ENCODE measurements at places on chromosomes 7 and 10.

GRCh38 chr10:132252412-132252811 is 55.3 kb downstream of the STK32C start:
- DNase-seq: no peak

DNA sequence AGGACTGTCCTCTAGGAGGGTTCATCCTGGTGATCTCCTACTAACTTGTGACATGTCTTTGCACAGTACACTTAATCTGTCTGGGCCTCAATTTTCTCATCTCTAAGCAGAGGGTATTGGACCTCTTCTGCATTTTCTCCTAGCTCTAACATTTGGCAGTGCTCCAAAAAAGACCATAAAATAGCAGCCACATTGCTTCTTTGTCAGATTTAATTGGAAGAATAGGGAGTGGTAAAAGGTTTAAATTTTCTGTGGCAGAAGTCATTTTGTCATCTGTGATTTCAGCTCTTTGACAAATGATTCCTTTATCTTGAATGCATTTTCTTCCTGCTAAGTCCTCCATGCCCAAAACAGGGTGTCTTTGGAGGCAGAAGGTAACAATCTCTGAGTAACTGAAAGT is 289.9 kb upstream of the LRGUK start:
- DNase-seq: no peak

DNA sequence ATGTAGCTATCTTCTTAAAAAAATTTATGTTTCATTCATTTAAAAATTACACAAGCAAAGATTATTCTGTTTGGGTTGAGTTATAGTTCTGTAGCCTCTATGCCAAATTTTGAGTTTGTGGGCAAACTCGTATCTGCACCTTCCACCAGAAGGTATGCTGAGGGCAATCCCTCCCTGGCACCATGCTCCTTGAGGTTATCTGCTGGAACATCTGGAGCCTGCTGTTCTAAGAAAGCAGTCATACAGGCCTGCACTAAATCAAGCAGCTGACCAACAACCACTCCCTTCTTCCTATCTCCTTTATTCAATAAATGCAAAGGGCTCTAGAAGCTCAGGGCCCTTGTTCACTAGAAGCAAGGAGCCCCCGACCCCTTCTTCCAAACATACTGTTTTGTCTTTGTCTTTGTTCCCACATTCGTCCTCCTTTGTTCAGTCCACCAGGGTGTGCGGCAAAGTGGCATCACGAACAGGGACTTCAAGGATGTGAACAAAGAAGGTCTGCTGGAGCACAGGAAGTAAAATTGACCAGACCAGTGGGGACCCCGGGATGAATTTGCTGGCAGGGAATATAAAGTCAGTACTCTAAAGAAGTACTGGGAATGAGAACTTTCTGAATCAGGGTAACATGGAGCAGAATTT is 36.4 kb downstream of the OR13A1 start:
- DNase-seq: peak; percentile 6

- no peak for DNase-seq
These were observed 93.4 kb downstream of the NSUN6 start for GRCh38 chr10:18557960-18558359.

GRCh38 chr7:151468217-151469018 is 28.5 kb upstream of the CRYGN start:
- no peak for DNase-seq

- no peak for DNase-seq
These were observed 702 bp upstream of the AGFG2 start for GRCh38 chr7:100538348-100538653.

- no peak for DNase-seq
These were observed 1.2 kb upstream of the DNAJC9 start for GRCh38 chr10:73248259-73248724.

- no peak for DNase-seq
These were observed 11.0 kb upstream of the HPS1 start for GRCh38 chr10:98457721-98458120.

GRCh38 chr7:69553190-69553589 is 45.1 kb upstream of the AUTS2 start:
- no peak for DNase-seq

- DNase-seq: no peak
These were observed 337.2 kb downstream of the C7orf25 start for GRCh38 chr7:42574685-42575084.

DNA sequence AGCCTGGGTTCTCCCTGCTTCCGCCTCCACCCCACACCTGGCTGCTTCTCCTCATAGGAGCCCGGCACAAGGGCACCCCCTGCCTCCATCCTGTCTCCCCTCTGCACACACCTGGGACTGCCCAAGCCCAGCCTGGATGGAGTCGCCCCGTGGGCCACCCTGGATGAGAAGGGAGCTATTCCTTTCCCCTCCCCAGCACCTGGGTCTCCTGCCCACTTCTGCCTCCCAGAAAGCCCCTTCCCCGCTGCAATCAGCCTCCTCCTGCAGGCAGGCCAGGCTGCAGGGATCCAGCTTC is 45.2 kb downstream of the ELFN1 start:
- DNase-seq: no peak

DNA sequence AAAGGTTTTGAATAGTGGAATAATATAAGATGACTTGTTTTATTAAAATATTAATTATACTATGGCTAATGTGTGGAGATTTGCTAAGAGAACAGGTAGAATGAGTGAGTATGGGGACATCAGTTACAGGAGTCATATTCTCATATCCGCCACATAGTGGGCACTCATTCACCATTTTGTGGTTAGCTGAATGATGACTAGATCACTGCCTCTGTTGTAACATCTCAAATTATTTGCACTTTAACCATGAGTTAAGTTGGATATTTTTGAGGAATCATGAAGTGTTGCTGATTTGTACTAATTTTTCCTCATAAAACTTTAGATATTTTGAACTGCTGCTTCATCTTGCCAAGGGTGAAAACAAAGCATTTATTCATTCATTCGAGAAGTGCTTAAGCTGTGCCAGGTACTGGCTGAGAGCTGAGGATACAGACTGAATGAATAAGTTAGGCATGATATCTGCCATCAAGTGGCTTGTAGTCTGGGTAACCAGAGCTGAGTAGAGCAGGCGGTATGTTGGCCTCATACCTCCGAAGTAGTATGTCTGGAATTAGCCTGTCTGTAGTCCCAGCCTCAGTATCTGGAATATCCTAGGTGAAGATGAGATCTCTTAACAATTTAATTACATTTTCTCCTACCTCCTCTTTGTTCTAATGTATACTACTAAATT is 100.5 kb downstream of the ZEB1 start:
- no peak for DNase-seq

- DNase-seq: peak; percentile 83
These were observed 37.0 kb upstream of the TES start for GRCh38 chr7:116173051-116174028.

DNA sequence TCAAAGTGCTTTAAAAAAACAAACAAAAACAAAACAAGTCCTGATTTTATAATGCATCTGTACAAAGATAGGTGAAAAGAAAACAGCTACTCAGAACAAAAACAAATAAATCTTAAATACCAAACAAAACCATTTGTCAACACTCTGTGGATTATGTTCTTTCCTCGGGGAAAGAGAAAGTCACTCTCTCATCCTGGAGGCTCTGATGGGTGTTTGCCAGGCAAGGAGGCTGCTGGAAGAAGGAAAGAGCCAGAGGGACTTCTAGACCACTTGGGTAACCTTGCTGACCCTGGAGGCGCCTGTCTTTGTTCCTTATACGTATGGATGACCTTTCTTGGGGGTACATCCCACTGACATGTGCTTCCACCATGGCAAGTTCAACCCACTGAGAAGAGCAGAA is 92.8 kb downstream of the ZRANB1 start:
- DNase-seq: no peak

GRCh38 chr10:48470115-48470892 is 134.6 kb downstream of the ARHGAP22 start:
- DNase-seq: peak; percentile 89

DNA sequence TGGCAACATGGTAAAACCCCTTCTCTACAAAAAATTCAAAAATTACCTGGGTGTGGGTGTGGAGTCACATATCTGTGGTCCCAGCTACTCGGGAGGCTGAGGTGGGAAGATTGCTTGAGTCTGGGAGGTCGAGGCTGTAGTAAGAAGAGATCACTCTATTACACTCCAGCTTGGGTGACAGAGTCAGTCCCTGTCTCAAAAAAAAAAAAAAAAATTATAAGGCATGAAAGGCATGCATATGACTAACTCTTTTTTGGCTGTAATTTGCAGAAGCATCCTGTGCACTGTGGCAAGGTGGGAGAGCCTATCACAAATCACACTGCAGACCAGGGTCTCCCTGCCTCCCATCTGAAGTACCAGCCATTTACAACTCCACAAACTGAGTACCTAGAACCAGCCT is 14.1 kb upstream of the MYPN start:
- no peak for DNase-seq

GRCh38 chr7:69365651-69366192 is 232.6 kb upstream of the AUTS2 start:
- no peak for DNase-seq

DNA sequence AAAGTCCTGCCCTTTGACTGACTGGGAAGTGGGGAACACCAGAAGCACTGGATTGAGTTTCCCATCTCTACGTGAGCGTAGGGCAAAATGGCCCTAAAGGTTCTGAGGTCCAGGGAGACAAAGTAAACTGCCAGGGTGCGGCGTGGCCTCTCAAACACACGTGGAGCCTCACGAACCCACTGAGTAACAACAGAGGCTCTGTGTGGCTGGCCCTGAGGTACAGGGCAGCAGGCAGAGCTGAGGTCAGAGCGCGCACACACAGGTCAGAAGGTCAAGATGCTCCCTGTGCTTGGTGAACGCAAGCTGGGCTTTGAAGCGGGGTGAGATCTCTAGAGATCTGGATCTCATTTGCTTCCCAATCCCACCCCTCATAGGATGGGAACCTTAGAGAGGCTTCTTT is 99.0 kb upstream of the ZMIZ1 start:
- no peak for DNase-seq

DNA sequence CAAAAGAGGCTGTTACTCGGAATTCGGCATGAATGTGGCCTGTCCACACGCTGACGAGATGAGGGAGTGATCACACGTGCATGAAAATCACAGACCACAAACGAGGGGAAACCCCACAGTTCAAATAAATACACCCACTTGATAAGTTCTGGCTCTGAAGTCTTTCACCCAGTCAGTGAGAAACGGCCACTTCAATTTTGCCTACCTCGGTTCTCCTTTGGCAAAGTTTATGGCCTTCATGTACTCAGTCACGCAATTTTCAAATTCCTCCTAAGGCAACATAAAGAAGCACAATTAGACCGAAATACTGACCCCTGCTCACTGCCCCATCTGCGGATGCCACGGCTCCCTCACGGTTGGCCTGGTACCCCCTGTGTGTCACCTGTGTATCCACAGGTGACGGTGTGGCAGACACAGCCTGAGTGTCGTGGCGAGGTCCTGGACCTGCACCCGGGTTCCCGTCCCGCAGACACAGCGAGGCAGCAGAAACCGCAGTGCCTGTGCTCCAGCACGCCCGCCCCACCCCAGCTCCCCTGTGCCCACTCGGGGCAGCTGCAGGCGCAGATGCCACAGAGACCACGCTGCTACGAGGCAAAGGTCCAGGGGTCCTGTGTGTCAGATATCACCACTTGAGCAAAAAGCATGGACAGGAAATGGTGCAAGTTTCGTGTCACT is 1.4 kb downstream of the CFAP46 start:
- DNase-seq: no peak

DNA sequence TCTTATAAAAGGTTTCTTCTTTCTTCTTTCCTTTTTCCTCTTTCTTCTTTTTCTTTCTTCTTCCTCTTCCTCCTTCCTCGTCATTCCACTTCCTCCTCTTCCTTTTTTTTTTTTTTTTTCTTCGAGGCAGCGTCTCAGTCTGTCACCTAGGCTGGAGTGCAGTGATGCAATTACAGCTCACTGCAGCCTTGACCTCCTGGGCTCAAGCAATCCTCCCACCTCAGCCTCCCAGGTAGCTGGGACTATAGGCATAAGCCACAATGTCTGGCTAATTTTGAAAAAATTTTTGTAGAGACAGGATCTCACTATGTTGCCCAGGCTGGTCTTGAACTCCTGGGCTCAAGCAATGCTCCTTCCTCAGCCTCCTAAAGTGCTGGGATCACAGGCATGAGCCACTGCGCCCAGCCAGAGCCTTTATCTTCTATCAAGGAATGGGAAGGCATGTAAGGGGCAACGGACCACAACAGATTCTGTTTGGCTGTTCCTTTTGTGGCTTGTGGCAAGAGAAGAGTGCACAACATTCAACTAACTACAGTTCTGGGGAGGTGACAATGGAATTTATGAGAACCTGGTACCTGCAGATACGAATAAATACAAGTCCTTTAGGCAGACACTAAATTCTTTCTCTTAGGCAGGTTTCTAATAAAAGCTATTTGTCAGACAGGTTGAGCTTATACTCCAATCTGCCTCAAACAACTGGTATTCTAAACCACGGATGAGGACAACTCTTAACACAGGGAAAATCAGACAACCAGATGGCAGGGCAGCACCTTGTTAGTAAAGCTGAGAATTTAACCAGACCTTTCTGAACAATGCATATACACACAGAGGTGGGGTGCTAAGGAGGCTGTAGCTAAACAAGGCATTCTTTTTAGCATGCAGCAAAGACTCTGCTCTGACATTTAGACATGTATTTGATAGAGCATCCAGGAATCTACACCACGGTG is 100.3 kb downstream of the DOCK4 start:
- no peak for DNase-seq

Data from hematopoietic multipotent progenitor cell (in vitro differentiated cells).